ENCODE measurements at places on chromosomes 6 and 20. TPM values are rescaled to one million over a fixed set of nuclear protein-coding genes. Genes with fewer than 3 reads are reported as not detected.

LPA gene
- not detected for total RNA-seq

IL17F gene
- not detected for total RNA-seq

- no peak for DNase-seq
Measured at GRCh38 chr6:29917857-29918256, 24.5 kb upstream of the HLA-A start.

GRCh38 chr6:158905277-158905676 lies 86.1 kb upstream of the EZR start:
- DNase-seq: no peak

GRCh38 chr20:40753472-40753871 lies 64.4 kb upstream of the MAFB start:
- DNase-seq: no peak

DNA sequence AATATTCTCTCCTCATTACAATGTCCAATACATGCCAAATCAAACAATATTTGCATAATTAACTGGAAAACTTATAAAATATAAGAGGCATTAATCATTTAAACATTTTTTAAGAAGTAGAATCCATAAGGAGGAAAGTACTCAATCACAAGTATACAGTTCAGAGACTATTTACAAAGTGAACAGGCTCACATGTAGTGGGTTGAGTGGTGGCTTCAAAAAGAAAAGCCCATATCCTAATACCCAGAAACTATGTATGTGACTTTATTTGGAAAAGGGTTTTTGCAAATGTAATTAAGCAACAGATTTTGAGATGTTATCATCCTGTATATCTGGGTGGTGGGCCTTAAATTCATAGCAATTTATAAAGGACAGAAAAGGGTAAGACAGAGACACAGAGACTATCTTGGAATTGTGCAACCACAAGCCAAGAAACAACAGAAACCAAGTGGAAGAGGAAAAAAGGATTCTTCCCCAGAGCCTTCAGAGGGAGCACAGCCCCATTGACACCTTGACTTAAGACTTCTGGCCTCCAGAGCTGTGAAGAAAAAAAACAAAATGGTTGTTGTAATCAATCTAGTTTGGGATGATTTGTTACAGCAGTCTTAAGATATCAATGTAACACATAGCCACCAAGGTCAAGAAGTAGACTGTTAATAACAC lies 32.7 kb upstream of the CRISP1 start:
- DNase-seq: no peak
